ENCODE measurements at places on chromosomes 4 and X.

DNA sequence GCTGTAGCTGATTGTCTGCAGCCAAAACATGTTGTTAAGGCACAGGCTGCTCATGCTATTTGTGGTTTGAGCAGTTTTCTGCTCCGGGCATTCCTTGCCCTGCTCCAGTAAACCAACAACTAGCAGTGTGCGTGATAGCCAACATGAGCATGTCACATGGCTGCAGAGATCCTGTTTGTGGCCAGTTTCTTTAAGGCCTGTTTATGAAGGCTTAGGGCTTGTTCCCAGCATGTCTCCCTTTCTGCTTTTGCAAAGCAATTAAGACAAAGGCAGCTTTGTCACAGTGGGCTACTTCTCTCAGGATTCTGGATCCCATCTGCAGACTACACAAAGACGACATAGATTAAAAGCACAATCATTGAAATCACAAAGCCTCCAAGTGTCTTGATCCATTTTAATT, 160.5 kb downstream of the ZNF518B start:
- DNase-seq, result no peak

- DNase-seq, result no peak
Measured at GRCh38 chrX:24025741-24026403, 1.1 kb downstream of the KLHL15 start.

GRCh38 chrX:131895807-131896206, 127.3 kb upstream of the STK26 start:
- no peak for DNase-seq

DNA sequence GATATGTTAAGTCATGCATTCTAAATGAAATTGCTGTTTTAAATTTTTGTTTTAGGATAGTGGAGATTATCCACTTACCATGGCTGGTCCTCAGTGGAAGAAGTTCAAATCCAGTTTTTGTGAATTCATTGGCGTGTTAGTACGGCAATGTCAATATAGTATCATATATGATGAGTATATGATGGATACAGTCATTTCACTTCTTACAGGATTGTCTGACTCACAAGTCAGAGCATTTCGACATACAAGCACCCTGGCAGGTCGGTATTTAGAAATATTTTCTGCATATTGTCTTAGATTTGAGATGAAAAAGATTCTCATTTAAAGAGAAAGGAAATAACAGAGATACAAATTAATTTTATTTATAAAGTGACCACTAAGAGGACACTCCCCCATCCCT, 83.6 kb downstream of the STAG2 start:
- no peak for DNase-seq

GRCh38 chr4:55866290-55866907, 13.0 kb downstream of the EXOC1 start:
- DNase-seq, result no peak

- no peak for DNase-seq
Measured at GRCh38 chrX:112819813-112820212, 20.8 kb downstream of the AMOT start.

DNA sequence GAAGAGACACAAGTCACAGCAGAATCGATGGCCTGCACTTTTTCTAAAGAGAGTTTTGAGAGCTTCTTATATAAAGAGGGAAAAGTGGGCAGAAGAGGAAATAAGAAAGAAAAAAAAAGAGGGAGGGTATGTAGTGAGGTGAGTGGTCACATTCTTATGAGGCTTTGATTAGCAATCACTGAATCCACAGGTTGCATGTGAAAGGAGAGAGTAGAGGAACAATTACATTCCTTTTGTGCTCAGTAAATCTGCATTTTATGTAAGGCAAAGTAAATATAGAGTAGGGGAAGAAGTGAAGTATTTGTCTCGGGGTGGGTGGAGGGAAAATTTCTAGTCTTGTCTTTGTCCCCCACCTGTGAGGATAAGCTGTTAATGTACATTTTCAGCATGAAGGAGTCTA, 26.8 kb upstream of the MBTPS2 start:
- no peak for DNase-seq

DNA sequence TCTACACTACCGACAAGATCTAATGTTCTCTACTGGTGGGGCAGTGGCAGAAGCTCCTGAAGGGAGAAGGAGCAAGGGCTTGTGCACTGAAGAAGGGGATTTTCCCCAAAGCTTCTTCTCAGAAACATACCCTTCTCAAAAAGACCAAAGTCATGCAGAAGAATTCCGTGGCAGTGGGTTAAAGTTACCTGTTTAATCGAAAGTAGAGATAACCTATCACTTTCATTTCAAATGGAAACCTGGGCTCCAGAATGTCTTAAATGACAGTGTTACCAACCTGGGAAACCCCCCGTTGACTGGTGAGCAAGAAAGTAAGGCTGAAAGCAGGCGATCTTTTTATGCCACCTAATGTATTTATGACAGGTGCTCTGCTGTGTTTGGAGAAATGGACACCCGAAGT, 92.5 kb upstream of the TEX13D start:
- DNase-seq, result no peak

All from Right ventricle myocardium inferior (tissue), 1 donor.